ENCODE measurements at places on chromosomes 4 and X.

- no peak for DNase-seq
Measured at GRCh38 chr4:108171339-108172230, 2.9 kb upstream of the LEF1 start.

DNA sequence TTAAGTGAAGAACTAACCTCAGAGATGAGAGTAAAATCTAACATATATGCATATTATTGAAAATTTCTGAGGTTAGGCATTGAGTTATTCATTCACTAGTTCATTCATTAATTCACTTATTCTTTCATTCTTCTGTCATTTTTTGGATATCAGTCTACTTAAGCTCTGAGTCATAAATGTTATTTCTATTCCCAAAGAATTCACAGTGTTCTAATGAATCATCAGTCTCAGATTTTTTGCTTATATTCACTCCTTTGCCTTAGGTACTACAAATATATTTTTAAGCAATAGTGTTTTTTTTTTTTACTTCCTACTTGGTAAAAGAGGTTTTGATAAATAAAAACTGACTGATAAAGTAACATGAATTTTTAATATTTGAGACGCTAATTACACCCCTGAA is 95.2 kb upstream of the DKK2 start:
- no peak for DNase-seq

GRCh38 chr4:184514121-184514988 is 40.0 kb upstream of the IRF2 start:
- no peak for DNase-seq

GRCh38 chr4:15104825-15105224 is 102.5 kb downstream of the CPEB2 start:
- no peak for DNase-seq

DNA sequence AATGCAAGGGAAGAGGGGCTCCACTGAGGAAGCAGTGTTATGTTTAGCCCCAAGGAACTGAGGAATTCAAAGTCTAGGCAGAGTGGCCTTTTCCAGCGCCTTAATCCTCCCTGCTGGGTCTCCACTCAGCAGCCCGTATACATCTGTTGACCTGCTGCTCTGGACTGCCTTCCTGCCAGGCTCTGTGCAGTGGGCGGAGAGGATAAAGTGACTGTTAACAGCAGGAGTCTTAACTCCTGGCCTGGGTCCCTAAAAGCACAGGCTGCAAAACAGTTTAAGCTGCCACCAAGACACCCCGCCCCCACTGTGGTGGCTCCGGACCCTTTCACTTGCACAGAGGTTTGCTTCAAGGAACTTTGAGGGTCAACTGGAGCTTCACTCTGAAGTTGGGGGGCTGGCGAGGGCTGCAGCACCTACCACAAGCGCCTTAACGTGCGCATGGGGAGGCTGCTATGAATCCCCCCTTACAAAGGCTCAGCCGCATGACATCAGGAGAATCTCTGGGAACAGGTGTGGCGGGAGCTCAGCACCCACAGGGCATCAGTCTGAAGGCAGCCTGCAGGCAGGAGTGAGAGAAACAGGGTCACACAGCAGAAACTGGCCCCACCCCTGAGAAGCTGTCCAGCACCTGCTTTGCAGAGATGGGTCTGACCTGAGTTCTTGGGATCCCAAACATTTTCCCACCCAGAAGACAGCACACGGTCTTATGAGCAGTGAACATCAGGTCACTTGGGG is 358.2 kb upstream of the GATB start:
- no peak for DNase-seq

GRCh38 chr4:25800245-25800644 is 62.5 kb downstream of the SEL1L3 start:
- DNase-seq: no peak

DNA sequence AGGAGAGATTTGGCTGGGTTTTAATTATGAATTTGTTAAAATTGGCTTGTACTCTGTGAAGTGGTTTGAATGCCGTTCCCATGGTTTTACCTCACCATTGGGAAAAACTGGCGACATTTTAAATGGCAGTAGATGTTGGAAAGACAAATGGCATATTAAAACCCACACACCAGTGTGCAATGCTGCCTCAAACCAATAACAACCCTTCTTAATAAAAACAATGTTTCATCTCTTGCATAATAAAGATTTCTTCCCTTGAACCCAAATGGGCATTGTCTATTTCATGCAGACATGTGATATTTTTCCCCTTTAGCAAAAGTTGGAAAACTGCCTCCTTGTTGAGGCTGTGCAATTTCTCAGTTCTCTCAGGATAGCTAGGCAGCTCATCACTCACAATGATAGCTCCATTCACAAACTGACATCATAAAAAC is 33.7 kb downstream of the GABRB1 start:
- no peak for DNase-seq

All from NCI-H1694 treated with DMSO at 0.1 percent for 48 hours (cell line).